CD4-positive, alpha-beta T cell treated with Interleukin-17A for 4 hours (primary cell): ENCODE measurements at places on chromosomes 1 and 21.
A peak's percentile ranks its signal among the peaks of the same experiment; 100 is the strongest.

DNA sequence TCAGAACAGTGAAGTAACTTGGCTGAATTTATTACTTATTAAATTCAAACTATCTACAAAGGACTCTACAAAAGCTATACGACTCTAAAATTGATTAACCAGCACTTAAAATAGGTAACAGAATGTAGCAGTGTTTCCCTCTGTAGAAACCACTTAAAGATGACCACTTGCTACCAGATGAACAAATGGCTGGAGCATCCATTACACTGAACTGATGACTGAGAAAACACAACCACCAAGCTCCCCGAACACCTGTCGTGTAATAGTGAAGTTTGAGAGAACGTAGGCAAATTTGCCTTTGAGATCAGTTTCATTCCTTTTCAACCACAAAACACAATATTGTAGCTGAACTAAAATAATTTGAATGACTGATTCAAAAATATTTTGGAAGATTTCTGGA is 226.7 kb downstream of the KCNT2 start:
- no peak for DNase-seq

- DNase-seq: no peak
These were observed 100.5 kb downstream of the GLIS1 start for GRCh38 chr1:53638360-53639035.

- DNase-seq: no peak
These were observed 2.1 kb downstream of the ITGB2 start for GRCh38 chr21:44918581-44919033.

DNA sequence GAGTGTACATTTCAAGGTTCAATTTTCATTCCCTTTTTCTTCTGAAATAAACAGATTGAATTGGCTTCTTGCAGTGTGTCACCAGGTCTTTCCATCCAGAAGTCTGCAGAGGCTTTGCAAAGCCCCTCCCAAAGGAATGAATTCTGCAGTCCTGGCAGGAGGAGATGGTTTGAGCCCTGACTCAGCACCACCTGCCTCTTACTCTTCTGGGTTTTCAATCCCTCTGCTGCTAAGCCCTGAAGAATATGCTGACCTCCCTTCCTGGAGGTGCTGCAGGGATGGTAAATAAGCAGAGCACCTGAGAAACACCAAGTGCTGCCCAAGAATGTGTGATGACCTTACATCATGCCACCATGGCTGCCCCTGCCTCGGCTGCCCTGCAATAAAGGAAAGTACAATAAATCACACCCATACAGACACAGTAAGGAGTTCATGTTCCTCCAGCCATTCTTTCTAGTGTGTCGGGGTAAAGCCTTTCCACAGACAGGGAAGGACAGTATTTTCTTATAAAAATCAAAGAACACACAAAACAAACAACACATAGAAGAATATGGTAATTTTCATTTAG is 209.2 kb downstream of the ZNF326 start:
- no peak for DNase-seq

- DNase-seq: no peak
These were observed 52.6 kb upstream of the PDC start for GRCh38 chr1:186513526-186513925.

DNA sequence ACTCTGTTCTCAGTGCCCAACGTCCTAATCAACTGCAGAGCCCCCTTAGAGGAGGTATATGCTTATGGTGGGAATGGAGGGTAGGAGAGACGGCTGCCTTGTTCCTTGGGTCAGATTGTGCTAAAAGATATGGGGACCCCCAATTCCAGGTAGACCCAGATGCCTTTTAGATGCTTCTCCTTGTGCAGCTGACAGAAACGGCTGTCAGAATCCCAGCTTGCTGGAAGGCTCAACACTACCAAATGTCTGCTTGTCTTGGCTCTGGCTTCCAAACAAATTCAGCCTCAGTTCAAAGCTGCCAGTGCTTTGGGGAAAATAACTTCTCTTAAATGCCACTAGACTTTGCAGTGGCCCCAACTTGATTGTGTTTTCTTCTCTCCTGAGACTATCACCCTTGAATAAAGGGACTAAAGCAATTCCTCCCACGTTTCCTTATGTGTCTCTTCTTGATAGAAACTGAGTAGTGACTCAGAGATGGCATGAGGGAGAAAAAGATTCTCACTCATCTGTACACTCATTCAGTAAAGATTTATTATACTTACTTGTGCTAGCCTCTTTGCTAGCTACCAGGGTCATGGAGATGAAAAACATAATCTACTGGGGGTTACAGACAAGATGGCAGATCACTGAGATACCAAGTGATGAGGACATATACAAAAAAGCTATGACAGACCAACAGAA is 3.4 kb upstream of the RNF19B start:
- no peak for DNase-seq

- no peak for DNase-seq
These were observed 112.2 kb downstream of the GALNT2 start for GRCh38 chr1:230179249-230179648.

GRCh38 chr1:245895455-245895959 is 611.6 kb downstream of the SMYD3 start:
- DNase-seq: no peak

DNA sequence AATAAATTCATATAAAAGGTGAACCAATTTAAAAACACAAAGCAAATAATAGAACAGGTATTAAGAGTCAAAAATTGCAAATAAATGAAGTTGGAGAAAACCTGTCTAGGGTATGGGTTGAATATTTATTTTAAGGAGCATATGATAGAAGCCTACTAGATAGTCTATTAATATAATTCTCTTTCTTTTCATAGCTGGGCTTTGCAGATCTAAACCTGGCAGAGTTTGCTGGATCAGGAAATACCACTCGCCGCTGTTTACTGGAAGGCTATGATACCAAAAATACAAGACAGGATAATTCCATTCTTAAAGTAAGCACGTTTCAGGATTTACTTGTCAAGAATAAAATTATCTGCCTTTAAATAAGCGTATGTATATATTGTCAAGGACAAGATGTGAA is 48.9 kb downstream of the HENMT1 start:
- no peak for DNase-seq

GRCh38 chr1:88877382-88877825 is 14.0 kb downstream of the GTF2B start:
- DNase-seq: no peak

GRCh38 chr1:152622803-152623202 is at the start of gene LCE3A:
LCE3A (minus strand) TSS chr1:152623103; CDS start chr1:152623103, 0 bp downstream.
- no peak for DNase-seq

GRCh38 chr1:19979494-19979977 is at the start of gene PLA2G2A:
PLA2G2A (minus strand) TSS chr1:19979618; CDS start chr1:19978773, 845 bp downstream.
- no peak for DNase-seq

DNA sequence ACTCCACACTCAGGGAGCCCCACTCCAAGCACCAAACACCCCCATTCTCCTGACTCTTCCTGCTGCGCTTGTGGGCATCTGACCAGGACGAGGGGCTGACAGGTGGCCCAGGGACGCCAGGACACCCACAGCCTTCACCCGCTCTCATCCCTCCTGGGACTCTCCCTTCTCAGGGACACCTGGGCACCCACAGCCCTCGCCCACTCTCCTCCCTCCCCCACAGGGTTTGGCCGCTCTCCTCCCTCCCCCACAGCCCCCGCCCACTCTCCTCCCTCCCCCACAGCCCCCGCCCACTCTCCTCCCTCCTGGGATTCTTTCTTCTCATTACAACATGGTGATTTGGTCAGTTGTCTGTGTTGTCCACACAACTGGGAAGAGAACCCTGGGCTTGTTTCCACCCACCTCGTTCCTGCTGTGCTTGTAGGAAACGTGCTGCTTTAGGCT is 43.4 kb downstream of the PRDM15 start:
- DNase-seq: no peak

DNA sequence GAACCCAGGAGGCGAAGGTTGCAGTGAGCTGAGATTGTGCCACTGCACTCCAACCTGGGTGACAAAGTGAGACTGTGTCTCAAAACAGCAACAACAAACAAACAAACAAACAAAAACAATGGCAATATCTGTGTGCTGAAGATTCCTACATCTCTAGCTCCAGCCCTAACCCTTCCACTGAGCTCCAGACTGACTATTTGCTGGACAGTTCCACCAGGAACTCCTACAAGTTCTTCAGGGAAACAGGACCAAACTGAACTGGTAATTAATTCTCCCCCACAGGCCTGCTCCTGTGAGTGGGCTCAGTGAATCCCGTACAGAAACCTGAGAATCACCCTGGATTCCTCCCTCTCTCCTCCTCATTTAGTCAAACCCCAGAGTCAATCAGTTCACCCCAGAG is 1.5 kb downstream of the SERPINC1 start:
- no peak for DNase-seq

DNA sequence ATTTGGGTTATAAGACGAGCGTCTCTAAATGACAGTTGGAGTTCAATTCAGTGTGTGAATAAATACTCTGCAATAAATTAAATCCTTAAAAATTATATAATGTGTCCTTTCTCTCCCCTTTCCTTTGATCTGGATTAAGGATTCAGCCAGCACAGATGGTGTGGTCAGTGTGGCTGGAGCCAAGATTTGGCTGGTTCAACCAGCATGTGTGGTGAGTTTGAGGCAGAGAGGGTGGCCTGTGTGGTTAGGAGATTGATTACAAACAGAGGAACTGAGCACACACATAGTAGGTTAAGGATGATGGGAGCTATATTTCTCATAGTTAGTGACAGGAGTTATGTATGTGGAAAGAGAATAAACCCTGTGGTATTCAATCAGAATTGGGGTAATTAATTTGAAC is 14.2 kb upstream of the AMIGO1 start:
- DNase-seq: no peak

GRCh38 chr1:18934205-18935000 is 22.1 kb downstream of the IFFO2 start:
- peak; percentile 45 for DNase-seq

- DNase-seq: no peak
These were observed 111.6 kb downstream of the MATN1 start for GRCh38 chr1:30611741-30612309.

DNA sequence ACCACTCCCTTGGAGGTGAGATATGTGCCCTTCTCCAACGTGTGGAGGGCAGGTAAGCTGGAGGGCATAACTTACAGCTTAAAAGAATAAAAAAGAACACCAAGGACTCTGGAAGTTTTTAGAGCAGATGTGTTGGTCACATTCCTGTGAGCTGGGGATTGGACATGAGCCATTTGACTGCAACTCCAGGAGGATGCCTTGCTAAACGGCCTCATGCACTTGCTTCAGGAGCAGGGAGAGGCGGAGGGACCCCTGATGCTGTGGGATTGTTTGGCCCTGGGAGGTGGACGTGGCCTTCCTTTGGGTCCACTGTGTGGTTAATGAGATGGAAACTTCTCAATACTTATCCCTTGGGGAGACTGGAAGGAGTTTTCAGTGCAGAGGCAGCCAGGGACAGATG is 185.6 kb downstream of the RHOU start:
- DNase-seq: no peak

- no peak for DNase-seq
These were observed 799.3 kb upstream of the CXADR start for GRCh38 chr21:16713331-16714117.

GRCh38 chr1:187477103-187477502 is 648.4 kb downstream of the PLA2G4A start:
- DNase-seq: no peak

DNA sequence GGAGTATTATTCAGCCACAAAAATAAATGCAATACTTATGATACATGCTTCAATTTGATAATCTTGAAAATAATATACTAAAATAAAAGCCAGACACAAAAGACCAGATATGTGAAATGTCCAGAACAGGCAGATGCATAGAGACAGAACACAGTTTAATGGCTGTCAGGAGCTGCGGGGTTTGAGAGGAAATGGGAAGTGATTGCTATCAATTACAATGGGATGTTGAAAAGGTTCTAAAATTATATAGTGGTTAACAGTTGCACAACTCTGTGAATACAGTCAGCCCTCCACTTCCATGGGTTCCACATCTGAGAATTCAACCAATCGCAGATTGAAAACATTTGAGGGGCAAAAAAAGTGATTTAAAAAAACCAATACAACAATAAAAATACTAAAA is 54.0 kb downstream of the LTN1 start:
- DNase-seq: no peak

- no peak for DNase-seq
These were observed 8.9 kb downstream of the BSND start for GRCh38 chr1:55007625-55008024.

- DNase-seq: no peak
These were observed 287.8 kb upstream of the USP25 start for GRCh38 chr21:15441992-15442391.

DNA sequence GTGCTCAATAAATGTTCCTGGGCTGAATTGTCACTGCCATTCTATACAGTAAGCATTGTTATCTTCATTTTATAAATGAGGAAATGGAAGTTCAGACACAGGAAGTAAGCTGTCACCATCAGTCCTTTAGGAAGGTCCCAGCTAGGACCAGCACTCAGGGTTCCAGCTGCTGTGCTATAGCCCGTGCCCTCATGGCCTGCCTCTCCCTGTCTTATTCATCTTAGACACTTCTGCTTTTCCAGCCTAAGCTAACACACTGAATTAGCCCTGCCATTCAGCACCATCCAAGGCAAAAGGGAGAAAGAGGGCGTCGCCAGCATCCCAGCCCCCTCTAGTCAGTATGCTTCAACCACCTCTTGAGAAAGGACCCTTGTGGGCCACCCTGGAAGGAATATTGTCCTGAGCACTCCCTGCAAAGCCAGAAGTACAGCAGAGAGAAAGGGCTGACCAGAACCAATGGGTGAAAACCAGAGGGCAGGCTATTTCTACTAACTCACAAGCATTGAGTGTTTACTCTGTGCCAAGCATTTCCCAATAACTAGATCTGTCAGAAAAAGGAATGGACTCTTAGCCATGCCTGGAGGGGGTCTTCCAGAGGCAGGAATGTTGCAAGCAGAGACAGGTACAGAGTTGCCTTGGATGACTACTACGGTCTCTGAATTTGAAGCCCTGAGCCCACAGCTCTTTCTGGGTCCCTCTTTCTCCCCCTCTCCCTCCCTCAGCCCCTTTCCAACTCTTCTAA is 77.9 kb upstream of the NFIA start:
- DNase-seq: no peak

GRCh38 chr1:43271186-43272118 is 1.7 kb downstream of the TMEM125 start:
- no peak for DNase-seq

- no peak for DNase-seq
These were observed 26.4 kb downstream of the LRRC8B start for GRCh38 chr1:89550995-89551394.

DNA sequence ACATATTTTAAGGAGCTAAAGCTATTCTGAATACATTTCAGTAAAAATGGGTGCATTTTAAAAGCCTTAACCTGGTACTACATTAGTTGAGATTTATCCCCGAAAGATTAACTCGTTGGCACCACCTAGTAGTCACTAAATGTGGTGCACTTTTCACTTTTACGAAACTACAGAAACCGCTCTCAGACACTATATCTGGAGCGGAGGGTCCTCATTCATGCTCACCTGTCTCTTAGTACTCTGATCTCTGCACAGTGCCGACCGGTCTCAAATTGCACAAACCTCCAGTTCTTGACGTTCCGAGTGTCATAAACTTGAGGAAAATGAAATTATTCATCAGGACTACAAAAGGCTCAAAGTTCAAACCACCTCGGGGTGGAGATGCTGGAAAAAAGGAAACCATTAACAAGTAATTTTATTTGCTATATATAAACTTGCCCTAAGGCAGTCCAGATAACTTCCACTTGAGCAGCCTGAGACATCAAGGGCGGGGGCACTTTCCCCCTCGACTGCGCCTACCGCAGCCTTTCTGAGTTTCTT is 722 bp downstream of the LZIC start:
- DNase-seq: peak; percentile 12
